ENCODE measurements at places on chromosomes 6 and 20. TPM values are rescaled to one million over a fixed set of nuclear protein-coding genes. Genes with fewer than 3 reads are reported as not detected.
A peak's percentile ranks its signal among the peaks of the same experiment; 100 is the strongest.

DNA sequence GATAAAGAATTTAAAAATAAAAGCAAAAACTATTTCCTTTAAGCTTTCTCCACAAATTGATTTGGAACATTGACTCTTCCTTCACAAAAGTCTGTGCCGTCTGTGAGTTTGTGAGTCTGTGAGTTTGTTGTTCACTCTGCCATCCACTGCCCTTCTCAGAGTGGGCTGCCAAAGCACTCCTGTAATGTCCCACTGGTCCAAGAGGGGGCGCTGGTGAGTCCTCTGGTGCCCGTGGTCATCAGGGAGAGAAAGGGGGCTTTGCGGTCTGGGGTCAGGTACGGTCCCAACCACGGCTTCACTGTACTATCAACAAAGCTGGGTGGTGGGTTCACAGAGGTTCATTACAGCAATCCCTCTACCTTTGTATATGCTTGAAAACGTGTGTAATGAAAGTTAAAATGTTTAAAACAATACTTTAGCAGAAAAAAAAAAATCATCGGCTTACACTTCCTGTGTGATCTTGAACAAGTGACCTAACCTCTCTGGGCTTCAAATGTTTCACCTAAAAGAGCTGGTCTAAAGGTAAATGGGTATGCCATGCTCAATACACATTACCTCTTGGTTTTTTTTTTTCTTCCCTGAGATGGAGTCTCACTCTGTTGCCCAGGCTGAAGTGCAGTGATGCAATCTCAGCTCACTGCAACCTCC lies 5.6 kb upstream of the ANKRD60 start:
- DNase-seq, result no peak

TREML2 gene
- not detected for total RNA-seq

STK38 gene
- 9.7 TPM for total RNA-seq

UTRN gene
- total RNA-seq, result 83.5 TPM

MLN gene
- total RNA-seq, result not detected

- DNase-seq, result no peak
Measured at GRCh38 chr6:32148289-32149091, 3.2 kb downstream of the PRRT1 start.

GRCh38 chr6:24547243-24547642 lies 52.5 kb downstream of the ALDH5A1 start:
- no peak for DNase-seq

DNA sequence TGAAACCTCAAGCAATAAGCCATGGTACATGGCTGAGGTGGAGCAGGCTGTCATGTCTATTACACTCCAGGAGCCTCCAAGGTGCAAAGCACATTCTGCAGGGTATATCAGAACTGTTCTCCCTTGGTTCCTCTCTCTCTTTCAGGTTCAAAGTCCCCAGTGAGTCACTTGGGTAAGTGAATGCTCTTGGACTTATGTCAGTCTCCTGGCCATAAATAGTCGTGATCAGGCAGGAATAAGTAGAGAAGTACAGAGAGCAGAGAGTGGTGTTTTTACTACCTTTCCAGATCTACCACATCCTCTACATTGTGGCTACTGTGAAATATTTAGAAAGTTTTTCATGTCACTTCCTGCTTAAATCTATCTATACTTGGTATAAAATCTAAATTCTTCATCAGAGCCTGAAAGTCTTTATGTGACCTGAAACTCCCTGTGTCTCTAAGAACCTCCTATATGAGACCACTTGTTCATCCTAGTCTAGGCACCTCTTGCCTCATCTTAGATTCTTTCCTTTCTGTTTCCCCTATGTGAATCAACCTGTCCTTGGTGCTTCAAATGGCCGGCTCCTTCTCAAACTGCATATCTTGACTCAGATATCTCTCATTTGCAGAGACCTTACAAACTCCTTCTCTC lies 1077.6 kb upstream of the MAP3K7 start:
- DNase-seq, result no peak

- DNase-seq, result peak; percentile 77
Measured at GRCh38 chr20:53623454-53624211, 30.0 kb upstream of the ZNF217 start.

DNA sequence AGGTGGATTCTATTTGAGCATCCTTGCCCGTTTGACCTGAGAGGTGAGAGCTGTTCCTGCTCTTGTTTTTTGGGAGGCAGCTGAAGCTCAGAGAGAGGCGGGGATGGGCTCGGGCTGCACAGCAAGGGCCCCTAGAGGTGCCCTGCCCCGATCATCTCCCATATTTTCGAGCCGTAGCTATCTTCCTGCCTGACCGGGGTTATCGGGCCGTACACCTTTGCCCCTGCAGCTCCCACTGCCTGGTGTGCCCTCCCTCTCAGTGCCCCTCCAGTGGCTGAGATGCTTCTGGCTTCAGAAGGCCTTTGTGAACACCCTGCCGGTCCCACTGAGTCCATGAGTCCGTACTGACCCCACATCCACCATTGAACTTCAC lies 6.7 kb downstream of the SRC start:
- DNase-seq, result no peak

DNA sequence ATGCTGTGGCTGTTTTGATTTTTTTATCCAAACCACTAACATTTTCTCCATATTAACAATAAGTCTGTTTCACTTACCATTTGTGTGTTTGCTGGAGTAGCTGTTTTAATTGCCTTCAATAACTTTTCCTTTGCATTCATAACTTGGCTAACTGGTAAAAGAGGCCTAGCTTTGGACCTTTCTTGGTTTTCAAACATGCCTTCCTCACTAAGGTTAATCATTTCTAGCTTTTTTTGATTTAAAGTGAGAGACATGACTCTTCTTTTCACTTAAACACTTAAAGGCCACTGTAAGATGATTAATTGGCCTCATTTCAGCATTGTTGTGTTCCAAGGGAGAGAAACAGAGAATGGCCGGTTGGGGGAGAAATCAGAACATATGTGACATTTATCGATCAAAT lies 2.9 kb downstream of the WFDC12 start:
- DNase-seq, result no peak

GRCh38 chr6:41054511-41054910 lies 1.5 kb downstream of the APOBEC2 start:
- DNase-seq, result no peak

EPHA7 gene
- not detected for total RNA-seq

- no peak for DNase-seq
Measured at GRCh38 chr6:142870787-142871415, 74.1 kb downstream of the HIVEP2 start.

LHFPL5 gene
- total RNA-seq, result not detected

PPP1R14C gene
- total RNA-seq, result not detected

DNA sequence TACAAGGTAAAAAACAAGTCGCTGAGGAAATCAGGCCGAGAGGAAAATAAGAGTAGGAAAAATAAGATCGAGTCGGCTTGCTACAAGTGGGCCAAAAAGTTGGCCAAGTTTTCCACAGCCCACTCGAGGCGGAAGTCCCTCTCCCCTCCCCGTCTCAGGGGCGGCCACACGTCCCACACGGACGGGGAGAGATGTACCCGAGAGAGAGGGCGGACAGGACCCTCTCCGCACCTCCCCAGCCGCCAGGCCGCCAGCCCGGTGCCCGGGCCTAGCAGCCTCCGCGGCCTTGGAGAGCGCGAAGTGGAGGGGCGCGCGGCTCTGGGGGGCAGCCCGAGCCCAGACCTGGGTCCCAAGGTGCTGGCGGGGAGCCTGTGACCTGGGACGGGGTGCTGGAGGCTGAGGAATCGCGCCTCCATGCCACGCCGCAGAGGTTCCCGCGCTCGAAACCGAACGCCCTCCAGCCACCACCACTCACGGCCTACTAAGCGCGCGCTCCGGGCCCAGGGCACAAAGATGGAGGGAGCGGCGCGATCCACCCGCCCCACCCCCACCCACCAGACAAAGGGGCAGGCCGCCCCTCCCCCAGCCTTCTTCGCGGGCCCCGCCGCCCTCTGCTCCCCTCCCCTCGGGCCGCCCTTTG lies 1.9 kb upstream of the HMGA1 start:
- DNase-seq, result no peak

GRCh38 chr6:135163440-135163738 lies 17.7 kb upstream of the MYB start:
- DNase-seq, result no peak

GRCh38 chr6:105601541-105602236 lies 198.8 kb upstream of the PREP start:
- peak; percentile 100 for DNase-seq

- no peak for DNase-seq
Measured at GRCh38 chr6:148736774-148737412, 9.9 kb upstream of the UST start.

- DNase-seq, result no peak
Measured at GRCh38 chr20:33811776-33812151, 616 bp downstream of the CHMP4B start.

DNA sequence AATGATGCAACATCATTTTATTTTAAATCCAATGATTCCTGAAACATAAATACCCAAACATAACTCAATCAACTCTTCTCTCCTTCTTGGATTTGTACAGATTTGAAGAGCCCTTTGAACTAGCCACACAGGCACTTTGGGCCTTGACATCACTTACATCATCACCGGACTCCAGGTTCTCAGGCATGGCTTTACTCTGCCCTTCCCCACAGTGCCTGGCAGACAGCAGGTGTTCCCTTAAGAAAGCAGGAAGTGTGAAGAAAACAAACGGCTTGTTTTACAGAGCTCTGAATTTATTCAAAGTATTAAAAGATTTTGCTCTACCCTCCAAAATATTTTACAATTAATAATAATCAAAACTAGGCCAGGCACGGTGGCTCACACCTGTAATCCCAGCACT lies 54.8 kb upstream of the GCM1 start:
- DNase-seq, result no peak

DNA sequence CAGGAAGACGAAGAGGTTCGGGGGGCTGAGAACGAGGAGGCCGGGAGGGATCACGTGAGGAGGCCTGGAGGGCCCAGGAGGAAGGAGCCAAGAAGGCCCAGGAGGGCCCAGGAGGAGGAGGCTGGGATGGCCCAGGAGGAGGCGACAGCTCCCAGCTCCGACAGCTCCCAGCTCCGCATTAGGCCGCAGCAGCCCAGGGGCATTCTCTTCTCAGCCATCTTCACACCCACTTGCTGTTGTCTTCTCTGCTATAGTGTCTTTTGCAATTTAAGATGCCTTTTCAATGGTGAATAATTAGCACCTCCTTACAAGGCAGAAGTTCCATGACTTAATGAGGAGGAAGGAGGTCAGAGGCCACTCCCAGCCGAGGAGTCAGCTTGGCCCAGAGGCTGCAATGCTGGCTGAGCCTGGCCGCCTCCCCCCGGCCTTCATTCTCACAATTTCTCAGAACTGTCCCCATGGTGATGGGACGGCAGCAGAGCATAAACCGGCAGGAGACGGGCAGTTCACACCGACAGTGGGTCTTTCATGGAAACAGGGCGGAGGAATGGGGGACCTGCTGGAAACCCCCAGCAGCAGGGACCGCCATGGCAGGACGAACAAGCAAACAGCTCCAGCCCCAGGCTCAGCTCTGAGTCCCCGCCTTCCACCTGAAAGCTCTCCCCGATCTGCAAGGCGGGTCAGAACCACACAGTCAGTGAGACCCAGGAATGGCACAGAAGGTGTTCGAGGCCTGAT lies 45.1 kb downstream of the WDR27 start:
- no peak for DNase-seq

- DNase-seq, result no peak
Measured at GRCh38 chr20:634148-634925, 18.7 kb downstream of the SRXN1 start.

DNA sequence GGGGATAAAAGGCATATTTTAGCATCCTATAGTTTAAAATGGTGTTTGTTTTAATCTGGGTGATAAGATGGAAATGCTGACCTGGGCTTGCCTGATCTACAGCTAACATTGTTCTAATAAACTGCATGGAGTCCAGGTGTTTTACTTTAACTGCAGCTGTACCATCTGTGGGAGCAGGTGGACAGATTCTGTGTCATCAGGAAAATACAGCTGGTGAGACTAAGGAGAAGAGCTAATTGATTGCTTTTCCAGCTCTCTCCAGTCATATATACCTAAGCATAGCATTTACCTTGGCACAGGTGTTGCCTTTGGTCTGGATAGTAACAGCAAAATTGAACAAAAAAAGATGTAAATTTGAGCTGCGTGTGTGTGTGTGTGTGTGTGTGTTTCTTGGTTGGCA lies 31.6 kb downstream of the CBFA2T2 start:
- DNase-seq, result no peak
